Activated CD8-positive, alpha-beta memory T cell treated with anti-CD3 and anti-CD28 coated beads for 24 hours (primary cell): ENCODE measurements at places on chromosomes 13 and 19.

GRCh38 chr13:37109051-37109678 is 3.7 kb upstream of the CSNK1A1L start:
- DNase-seq: no peak

DNA sequence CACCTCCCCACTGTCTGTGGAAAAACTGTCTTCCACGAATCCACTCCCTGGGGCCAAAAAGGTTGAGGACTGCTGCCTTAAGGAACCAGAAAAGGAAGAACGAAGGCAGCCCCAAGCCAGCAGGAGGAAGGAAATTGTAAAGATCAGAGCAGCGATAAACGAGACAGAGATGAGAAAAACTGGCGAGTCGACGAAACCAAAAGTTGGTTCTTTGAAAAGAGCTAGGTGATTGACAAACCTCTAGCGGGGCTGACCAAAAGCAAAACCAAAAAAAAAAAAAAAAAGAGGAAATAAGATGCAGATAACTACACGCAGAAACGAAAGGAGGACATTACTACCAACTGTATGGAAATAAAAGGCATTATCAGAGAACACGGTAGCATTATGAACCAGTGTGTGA is 76.9 kb downstream of the GADD45B start:
- DNase-seq: peak; percentile 74

GRCh38 chr13:25633093-25633492 is 261.3 kb downstream of the ATP8A2 start:
- no peak for DNase-seq

DNA sequence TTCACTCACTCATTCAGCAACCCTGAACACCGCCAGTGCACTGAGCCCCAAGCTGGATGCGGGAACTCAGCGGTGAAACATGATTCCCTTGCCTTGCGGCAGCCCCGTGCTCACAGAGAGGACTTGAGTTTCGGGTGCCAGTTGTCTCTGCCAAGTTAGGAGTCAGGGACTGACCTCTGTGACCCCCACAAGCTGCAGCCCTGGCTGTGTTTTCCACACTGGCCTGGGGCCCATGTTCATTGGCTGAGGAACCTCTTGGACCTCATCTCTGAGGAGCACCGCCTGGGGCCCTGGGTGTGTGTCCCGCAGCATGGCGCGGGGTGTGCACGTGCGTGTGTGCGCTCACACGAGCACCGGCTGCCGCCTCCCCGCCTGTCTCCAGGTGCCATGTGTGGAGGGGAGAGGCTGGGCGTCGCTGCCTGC is 31.0 kb downstream of the CAPN12 start:
- no peak for DNase-seq

DNA sequence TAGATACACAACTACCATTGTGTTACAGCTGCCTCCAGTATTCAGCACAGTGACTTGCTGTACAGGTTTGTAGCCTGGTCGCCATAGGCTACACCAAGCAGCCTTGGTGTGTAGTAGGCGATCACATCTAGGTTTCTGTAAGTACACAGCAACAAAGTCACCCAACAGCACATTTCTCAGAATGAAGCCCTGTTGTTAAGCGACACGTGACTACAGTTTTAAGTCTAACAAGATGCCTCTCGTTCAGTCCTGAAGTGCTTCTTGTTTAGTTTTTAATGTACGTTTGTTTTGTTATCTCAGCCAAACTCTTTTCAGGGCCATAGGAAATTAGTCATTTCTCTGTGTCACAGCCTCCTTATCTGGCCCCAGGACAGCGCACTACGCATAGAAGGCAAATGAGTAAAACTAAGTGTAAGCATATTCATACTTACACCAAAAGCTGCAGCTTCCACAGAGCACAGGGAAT is 50.0 kb upstream of the GPR183 start:
- DNase-seq: no peak

- peak; percentile 88 for DNase-seq
Measured at GRCh38 chr19:10289167-10289835, 451 bp upstream of the ICAM5 start.

GRCh38 chr19:51983361-51983760 is 3.3 kb downstream of the ZNF350 start:
- no peak for DNase-seq

DNA sequence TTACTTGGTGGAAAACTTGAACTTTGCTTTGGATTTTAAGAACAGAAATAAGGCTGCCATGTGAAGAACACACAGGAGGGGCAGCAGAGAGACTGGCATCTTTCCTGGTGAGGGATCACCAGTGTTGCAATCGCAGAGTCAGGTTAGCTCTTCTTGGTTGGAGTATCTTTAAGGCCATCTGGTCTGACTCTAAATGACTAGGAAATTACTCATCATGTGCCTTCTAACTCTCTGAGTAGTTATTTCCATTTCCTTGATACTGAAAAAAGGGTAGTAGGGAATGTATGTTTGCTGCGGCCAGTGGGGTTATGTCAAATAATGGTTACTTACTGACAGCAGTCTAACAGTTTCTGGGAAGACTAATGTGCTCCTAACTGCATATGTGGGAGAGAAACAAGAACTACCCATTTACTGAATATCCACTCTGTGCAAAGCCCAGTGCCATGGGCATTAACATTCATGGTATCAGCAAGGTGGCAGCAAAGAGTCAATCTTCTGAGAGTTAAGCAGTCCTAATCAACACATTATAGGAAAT is 122.1 kb downstream of the COG6 start:
- no peak for DNase-seq

DNA sequence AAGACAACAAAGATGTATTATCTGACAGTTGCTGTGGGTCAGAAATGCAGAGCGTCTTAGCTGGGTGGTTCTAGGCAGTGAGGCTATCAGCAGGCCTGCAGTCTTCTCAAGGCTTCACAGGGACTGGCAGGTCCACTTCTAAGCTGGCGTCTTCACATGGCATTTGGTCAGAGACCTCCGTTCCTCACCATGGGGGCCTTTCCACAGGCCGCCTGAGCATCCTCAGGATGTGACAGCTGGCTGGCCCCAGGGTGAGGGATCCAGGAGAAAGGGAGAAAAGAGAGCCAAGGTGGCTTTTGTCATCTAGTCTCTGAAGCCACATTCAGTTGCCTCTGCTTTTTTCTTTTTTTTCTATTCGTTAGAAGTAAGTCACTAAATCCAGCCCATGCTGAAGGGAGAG is 50.3 kb downstream of the FGF14 start:
- DNase-seq: no peak

DNA sequence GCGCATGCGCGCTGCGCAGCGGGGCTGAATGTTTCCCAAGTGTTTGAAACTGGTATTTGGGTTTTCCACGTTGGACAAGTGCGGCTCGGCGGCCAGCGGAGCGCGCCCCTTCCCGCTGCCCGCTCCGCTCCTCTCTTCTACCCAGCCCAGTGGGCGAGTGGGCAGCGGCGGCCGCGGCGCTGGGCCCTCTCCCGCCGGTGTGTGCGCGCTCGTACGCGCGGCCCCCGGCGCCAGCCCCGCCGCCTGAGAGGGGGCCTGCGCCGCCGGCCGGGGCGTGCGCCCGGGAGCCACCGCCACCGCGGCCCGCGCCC is at the start of gene ING1:
TSS of gene ING1 (plus strand) at position 59 of the 311 bp plus-strand sequence. CDS start 450 bp downstream, outside the sequence.
- DNase-seq: no peak

DNA sequence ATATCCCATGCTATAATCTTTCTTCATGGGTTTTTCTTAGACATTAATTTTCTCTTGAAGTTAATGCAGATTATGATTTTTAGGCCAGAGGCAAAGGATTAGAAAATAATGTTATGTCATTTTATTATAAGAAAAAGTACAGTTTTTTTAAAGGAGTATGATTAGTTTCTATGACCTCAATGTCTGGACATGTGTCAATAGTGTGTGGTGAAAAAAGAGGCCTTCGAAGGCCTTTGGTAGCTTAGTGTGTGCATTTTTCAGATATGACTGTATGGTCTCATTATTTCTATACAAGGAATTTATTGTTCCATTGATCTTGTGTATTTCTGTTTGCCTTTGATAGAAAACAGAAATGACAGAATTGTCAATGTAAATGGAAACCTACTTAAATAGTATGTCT is 195.6 kb downstream of the GPC5 start:
- DNase-seq: no peak

GRCh38 chr19:55674459-55674840 is 576 bp upstream of the EPN1 start:
- no peak for DNase-seq

GRCh38 chr13:113195360-113195759 is 13.1 kb downstream of the PCID2 start:
- DNase-seq: no peak

DNA sequence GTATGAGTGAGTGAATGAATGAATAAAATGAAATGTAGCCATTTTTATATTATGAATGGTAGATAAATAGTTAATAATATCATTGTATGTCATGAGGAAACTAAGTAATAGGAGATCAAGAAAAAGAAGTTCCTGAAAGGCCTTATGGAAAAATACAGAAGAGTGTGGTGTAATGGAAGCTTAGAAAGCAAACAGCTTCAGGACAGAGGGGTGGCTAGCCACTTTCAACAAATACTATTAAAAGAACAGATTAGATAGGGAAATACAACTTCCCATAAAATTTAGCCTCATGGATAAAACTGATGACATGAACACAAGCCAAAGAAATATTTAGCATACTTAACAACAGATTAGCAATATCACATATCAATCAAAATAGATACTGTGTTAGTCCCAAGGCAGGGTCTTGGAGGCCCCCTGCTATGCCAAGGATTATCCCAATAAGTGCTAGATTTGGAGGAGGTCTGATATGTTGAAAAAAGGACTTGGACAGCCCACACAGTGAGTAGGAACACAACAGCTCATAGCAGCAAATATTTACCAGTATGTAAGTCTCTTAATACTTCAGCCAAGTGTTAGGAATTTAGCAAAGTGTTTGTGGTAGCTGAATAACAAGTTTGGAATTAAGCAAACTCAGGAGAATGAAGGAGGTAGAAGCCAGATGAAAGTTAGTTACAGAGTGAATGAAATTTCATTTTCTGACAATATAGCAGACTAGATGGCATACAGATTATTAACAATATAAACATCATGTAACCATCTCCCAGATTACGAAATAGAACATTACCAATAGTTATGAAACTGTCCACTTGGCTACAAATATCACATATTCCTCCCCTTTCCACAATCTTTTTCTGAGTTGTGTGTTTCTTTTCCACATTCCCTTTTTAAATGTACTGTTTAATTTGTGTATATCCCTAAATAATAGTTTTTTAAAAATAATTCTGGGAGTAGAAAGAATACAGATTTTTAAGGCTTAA is 1632.0 kb downstream of the PCDH9 start:
- DNase-seq: no peak

DNA sequence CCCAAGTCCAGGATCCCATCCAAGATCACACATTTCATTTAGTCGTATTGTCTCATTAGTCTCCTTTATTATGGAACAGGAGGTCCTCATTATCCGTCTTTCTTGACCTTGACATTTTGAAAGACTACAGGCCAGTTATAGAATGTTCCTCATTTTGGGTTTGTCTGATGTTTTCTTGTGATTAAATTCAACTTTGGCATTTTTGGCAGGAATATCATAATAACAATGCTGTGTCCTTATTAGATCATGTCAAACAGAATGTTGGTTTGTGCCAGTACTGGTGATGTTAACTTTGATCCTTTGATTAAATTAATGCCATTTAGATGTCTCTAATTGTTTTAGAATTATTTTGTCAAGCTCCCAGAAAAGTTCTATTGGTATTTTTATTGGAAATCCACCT is 106.5 kb upstream of the FRY start:
- no peak for DNase-seq

DNA sequence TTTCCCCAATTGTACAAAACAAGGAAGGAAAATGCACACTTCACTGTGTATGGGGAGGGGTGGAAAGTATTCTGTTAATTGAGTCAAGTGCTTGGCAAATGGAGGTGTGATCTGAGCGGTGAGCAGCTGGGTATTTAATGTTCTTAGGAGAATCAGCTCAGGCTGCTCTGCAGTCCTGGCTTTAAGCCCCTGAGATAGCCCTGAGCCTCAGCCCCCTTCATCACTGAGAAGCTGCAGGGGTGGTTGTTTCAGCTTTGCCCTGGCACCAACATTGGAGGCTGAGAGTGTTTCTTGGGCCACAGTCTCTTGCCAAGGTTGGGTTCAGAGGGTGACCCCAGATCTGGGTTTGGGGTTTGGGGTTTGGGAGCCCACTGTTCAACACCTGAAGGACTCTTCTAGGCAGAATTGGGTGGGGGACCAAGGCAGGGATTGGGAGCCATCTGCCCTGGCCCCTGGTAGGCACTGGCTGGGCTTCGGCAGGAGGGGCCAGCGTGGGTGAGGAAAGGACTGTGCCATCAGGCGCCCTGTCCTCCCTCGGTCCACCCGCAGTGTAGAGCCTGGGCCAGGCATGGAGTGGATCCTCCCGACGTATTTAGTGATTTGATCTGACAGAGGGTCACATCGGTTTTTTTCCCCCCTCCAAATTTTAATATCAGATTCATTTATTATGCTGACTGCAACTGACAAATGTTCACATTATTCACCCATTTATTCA is 66.7 kb upstream of the ZNF536 start:
- no peak for DNase-seq

GRCh38 chr19:57515255-57515654 is 11.9 kb upstream of the ZNF549 start:
- no peak for DNase-seq

GRCh38 chr13:25652764-25653163 is 281.0 kb downstream of the ATP8A2 start:
- DNase-seq: no peak

DNA sequence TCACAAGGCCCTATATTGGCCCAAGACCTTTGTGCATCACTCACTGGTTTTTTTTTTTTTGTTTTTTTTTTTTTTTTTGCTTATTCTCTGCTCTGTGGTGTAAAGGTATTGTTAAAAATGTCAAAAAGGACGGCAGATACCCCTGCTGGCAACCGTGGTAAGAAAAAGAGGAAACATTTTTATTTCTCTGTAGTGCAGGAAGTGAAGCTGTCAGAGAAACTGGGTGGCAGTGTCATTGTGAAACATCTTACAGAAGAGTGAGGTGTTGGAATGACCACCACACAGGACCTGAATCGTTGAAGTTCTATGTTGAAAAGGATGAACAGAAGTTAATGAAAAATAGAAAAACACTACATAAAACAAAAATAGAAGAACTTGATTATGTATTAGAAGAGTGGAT is 346.4 kb downstream of the FGF9 start:
- DNase-seq: no peak

- DNase-seq: no peak
Measured at GRCh38 chr13:28553971-28554370, 59.0 kb upstream of the FLT1 start.

GRCh38 chr13:91660076-91660415 is 261.6 kb downstream of the GPC5 start:
- no peak for DNase-seq

- peak; percentile 69 for DNase-seq
Measured at GRCh38 chr19:5434970-5435641, 20.1 kb upstream of the ZNRF4 start.

- DNase-seq: no peak
Measured at GRCh38 chr19:11479090-11479897, 1.6 kb downstream of the ELAVL3 start.
